CD4-positive, alpha-beta T cell treated with Interleukin-10 for 1 hour (primary cell): ENCODE measurements at places on chromosomes 5 and 9.

GRCh38 chr5:150398722-150399523, 13.8 kb downstream of the CD74 start:
- DNase-seq = peak; percentile 62

- DNase-seq = no peak
These were observed 151.0 kb upstream of the ADAMTS16 start for GRCh38 chr5:4989118-4989517.

DNA sequence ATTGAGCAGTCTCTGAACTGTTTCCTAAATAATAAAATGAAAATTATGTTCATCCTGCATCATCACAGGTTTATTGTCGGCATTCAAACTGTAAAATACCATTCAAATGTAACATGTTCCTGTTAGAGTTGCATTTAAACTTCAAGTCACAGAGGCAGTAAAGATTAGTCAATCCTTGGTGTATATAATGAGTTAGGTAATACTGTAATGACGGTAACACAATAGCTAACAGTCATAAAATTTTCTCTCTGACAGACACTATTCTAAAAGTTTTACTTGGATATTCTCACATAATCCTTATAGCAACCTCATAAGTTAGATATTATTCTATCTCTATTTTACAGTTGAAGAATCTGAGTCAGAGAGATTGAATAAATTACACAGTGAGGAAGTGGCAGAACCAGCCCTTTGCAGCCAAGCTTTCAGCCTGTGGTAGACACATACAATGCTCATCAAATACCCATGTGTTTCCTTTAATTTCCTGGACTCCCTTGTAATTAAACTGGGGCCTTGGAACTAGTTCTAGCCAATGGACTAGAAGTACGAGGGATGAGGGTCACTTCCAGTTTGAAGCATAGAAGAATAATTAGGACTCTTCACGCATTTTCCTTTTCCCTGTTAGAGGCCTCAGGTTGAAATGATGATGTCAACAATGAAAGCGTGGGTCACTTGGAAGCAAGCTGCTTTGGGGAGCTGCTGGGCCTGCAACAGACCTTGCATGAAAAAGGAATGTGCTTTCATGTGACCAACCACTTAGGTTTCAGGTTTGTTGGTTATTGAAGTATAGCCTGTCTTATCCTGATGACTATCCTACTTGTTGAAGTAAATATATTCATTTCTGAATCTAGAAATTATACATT, 12.3 kb upstream of the CAST start:
- DNase-seq = no peak

GRCh38 chr9:112555101-112555643, 68.5 kb downstream of the KIAA1958 start:
- no peak for DNase-seq

GRCh38 chr9:76624391-76625048, 139.7 kb upstream of the PCA3 start:
- DNase-seq = no peak

- DNase-seq = no peak
These were observed 10.5 kb upstream of the IPPK start for GRCh38 chr9:92680166-92681119.

- no peak for DNase-seq
These were observed 8.3 kb upstream of the RETREG1 start for GRCh38 chr5:16625096-16625495.

GRCh38 chr5:179297026-179297425, 48.2 kb downstream of the ADAMTS2 start:
- no peak for DNase-seq

- no peak for DNase-seq
These were observed 183.9 kb upstream of the DMAC1 start for GRCh38 chr9:7983490-7983889.

DNA sequence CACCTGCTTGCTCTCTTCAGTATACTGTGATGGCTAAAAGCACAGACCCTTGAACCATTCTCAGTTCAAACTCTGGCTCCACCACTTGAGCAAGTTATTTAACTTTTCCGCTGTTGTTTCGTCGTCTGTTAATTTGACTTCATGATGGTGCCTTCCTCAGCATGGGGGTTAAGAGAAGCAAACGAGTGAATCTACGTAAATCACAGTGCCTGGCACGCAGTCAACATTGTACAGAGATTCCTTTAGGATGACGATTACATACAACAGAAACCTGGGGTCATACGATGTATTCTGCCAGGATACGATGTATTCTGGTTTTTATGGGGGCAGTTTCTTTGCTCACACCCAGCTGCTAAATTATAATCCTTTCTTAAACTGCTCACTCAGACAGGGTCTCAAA, 515.6 kb downstream of the CCDC171 start:
- no peak for DNase-seq
